ENCODE measurements at places on chromosomes 2 and 18.

DNA sequence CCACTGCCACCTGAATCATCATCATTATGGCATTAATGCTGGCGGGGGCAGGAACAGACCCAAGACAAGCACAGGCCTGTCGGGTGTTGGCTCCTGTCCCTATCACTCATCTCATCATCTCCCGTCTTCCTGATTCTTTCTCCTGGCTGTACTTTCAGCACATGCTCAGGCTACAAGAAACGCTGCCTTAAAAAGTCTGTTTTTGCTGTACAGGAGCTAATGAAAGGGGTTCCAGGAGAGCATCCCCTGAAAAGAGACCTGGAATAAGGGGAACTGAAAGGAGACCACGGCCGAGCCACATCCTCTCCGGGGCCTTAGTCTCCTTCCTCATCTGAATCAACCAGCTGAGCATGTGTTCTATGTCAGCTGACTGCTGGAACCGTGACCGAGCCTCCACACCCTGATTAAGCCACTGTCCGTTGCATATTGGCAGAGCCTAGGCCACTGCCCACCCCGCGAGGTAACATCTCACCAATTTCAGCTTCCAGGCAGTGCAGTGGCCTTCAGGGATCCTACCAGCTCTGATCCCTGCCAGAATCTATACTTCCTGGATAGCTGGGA is 62.6 kb downstream of the DNMT3A start:
- DNase-seq, result no peak

DNA sequence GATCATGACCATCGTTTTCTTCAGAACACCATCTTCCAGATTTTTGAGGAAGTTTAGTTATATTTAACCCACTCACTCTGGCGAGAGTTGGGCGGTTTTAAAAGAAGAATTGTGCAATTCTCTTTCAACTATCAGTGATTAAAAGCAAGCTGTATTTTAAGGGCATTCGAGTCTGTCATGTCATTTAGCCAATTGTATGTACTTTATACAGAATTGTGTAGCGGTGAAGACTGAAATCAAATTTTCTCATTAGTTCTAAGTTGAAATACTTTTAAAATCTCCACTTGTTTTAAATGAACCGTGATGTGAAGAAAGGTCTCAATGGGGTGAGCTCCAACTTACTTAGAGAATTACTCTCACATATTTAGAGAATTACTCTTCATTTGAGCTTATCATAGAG is 214.6 kb upstream of the DTNA start:
- DNase-seq, result no peak

DNA sequence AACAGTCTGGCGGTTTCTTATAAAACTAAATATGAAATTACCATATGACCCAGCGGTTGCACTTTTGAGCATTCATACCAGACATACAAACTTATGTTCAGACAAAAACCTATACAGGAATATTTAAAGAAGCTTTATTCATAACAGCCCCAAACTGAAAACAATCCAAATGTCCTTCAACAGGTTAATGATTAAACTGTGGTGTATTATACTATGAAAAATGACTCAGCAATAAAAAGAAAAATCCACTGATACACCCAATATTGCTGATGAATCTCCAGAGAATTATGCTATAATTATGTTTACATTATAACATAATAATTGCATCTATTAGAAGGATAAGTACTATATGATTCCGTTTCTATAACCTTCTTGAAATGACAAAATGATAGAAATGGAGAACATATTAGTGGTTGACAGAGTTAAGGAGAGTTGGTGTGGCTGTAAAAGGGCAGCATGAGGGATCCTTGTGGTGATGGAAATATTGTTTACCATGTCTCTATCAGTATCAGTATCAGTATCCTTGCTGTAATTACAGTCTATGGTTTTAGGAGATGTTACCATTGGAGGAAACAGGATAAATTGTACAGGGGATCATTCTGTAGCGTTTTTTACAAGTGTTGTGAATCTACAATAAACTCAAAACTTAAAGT is 127.1 kb downstream of the DSC3 start:
- no peak for DNase-seq

- DNase-seq, result no peak
Observed at GRCh38 chr2:168062054-168062453, 185.3 kb downstream of the STK39 start.

DNA sequence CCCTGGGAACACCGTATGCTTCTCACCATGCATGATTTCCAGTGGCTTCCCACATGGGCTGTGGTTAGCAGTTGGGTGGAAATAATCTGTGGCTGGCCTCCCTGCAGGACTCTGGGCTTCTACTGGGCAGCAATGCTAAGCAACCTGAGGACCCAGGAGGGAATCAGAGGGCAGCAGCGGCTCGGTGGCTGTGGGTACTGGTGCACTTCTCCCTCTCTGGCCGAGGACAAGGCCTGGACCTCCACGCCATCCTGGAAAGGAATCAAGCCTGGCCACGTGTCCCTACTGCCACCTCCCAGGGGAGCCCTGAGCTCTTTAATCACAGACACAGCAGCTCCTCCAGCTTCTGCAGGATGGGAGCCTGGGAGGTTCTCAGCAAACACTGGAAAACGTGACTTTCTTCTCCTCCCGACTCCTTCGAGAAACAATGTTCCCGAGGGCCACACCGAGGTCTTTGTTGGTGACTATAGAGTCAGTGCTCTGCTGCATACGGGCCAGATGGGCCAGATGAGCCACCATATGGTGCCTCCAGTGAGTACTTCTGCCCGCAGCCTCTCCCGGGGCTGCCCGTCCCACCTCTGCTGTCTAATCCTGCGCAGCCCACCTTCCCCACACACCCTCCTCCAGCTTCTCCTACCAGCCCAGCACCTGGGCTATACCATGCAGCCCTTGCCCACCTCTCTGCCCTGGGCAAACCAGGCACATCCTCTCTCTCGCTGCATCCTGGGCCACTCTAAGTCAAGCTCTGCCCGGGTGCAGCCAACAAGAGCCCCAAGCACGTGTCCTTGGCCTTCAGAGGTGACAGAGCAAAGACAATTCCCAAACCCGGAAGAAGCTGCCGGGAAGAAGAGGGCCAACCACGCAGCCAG is 42.8 kb upstream of the OTOS start:
- DNase-seq, result no peak

GRCh38 chr2:28427741-28428415 is 35.2 kb downstream of the FOSL2 start:
- no peak for DNase-seq

GRCh38 chr2:62688771-62689170 is 16.7 kb upstream of the EHBP1 start:
- DNase-seq, result no peak

GRCh38 chr2:19538411-19538963 is 180.1 kb upstream of the OSR1 start:
- DNase-seq, result no peak
